Type B pancreatic cell (in vitro differentiated cells): ENCODE measurements at places on chromosomes 3 and 15. TPM values are rescaled to one million over a fixed set of nuclear protein-coding genes. Genes with fewer than 3 reads are reported as not detected.

- DNase-seq, result no peak
Measured at GRCh38 chr3:10845839-10846656, 30.0 kb downstream of the SLC6A11 start.

GRCh38 chr3:41234823-41235721, 35.8 kb downstream of the CTNNB1 start:
- no peak for DNase-seq

- DNase-seq, result no peak
Measured at GRCh38 chr3:161310649-161311423, 60.5 kb downstream of the SPTSSB start.

Gene MRPL47
- 38.2 and 47.9 TPM in 2 replicates for total RNA-seq
